BJ (cell line): ENCODE measurements at places on chromosomes 11 and 22.
A peak's percentile ranks its signal among the peaks of the same experiment; 100 is the strongest.

- DNase-seq = no peak
These were observed 620 bp downstream of the EFEMP2 start for GRCh38 chr11:65871811-65872548.

GRCh38 chr11:19467904-19468303, 227.2 kb upstream of the E2F8 start:
- DNase-seq = no peak

GRCh38 chr11:85694385-85694980, 8.5 kb upstream of the CCDC89 start:
- DNase-seq = no peak

DNA sequence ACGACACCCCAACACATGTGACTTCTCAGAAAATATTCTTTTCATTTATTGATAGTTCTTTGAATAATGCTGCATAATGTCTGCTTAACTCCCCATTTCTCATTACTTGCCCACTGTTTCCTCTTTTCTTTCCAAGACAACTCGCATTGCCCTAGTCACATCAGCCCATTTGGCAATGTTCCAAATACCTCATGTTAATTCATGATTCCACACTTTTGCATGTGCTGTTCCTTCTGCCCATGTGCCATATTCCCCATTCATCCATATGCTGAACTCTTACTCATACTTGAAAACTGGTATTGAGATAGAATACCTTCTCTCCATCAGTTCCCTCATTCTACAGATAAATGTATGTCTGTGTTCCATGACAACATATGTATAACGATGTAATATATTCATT, 993.7 kb downstream of the OPCML start:
- no peak for DNase-seq

DNA sequence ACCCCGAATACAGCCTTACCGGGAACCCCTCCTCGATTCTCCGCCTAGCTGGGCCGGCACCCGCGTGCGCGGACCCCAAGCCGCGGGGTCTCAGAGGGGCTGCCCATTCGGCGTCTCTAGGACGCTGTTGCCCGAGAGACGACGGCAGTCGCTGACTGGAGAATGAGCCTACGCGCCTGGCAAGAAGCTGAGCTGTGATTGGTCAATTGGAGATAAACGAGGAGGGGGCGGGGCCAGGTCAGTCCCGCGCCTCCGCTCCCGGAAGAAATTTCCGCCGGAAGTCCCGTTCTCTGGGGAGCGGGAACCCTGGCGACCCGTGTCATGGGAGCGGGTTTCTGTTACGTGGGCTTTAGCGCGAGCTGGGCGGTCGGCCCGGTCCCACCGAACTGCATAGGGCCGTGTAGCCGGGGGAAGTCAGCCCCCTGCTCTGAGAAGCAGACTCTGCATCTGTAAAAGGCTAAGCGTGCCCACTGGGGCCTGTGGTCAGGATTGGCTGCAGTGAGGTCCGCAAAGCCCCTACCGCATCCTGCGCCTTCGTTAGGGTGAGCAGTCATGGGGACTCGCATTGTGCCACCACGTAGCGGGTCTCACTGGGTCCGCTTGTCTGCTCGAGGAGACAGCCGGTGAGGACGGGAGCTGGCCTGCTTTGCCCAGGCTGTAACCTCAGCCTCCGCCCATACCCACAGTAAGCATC, at the start of gene EFCAB6:
EFCAB6 (minus strand) TSS at position 157 of the 694 bp plus-strand sequence. CDS start 29,987 bp downstream, outside the sequence.
- DNase-seq = peak; percentile 59

- DNase-seq = no peak
These were observed 428 bp downstream of the SCN3B start for GRCh38 chr11:123653827-123654565.
